Chondrocyte (in vitro differentiated cells): ENCODE measurements at places on chromosomes 1 and 21. TPM values are rescaled to one million over a fixed set of nuclear protein-coding genes. Genes with fewer than 3 reads are reported as not detected.

The PLPPR4 gene
- total RNA-seq = 0.77 to 1.5 TPM (median 0.92 TPM) in 3 replicates

The DEGS1 gene
- total RNA-seq = 129 to 143 TPM (median 139 TPM) in 3 replicates

DNA sequence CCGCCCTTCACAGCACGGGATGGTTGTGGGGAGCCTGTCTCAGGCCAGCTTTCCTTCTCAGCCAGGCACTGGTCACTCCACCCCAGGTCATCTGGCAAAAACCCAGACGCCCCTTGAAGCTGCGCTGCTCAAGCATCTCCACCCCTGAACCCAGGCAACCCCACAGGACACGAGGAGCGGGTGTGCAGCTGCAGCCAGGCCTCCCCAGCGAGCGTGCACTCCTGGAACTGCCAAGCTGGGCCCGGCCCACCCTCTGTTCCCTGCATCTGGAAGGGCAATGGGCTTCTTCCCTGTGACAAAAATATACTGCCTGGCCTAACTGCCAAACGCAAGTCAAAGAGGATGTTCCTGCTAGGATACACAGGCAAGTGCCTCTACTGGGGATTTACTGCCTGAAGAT, 39.7 kb downstream of the SLC66A1 start:
- no peak overlapping the region for H3K4me3 ChIP-seq
- no peak for DNase-seq
- peaks cover 32% of the 10 kb centered on the region for H3K36me3 ChIP-seq
- no peaks in the 10 kb centered on the region for H3K27me3 ChIP-seq
- H3K4me1 ChIP-seq = no peaks in the 10 kb centered on the region

DNA sequence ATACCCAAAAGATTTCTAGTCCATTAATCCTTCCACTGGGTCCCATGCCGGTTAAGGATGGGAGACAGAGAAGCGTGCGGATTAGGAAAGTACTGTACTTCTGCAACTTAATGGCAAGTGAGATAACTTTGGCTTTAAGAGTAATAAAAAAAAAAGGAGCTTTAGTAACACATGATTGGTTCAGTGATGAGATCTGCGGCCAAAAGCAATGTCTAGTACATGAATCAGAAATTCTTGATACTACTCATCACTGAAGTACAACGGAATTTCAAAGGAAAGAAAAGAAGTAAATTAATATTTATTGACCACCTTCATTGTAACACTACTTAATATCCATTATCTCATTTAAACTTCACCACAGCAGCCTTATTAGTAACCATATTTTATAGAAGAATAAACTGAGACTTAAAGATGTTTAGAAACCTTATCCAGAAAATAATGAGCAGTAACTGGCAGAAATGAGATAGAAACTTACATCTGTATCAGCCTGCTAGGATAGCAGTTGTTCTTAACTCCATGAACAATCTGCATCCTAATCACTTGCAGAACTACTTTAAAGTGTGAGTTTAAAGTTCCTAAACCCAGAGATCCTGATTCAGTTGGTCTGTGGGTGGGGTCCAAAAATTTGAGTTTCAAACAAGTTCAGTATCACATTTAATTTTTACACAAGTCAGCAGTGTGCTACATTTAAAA, 14.1 kb upstream of the NUF2 start:
- no peak for DNase-seq
- H3K4me1 ChIP-seq = peaks cover 6% of the 10 kb centered on the region
- H3K4me3 ChIP-seq = no peak overlapping the region
- H3K27ac ChIP-seq = no peak overlapping the region
